ENCODE measurements at places on chromosomes 12 and 14.
A peak's percentile ranks its signal among the peaks of the same experiment; 100 is the strongest.

DNA sequence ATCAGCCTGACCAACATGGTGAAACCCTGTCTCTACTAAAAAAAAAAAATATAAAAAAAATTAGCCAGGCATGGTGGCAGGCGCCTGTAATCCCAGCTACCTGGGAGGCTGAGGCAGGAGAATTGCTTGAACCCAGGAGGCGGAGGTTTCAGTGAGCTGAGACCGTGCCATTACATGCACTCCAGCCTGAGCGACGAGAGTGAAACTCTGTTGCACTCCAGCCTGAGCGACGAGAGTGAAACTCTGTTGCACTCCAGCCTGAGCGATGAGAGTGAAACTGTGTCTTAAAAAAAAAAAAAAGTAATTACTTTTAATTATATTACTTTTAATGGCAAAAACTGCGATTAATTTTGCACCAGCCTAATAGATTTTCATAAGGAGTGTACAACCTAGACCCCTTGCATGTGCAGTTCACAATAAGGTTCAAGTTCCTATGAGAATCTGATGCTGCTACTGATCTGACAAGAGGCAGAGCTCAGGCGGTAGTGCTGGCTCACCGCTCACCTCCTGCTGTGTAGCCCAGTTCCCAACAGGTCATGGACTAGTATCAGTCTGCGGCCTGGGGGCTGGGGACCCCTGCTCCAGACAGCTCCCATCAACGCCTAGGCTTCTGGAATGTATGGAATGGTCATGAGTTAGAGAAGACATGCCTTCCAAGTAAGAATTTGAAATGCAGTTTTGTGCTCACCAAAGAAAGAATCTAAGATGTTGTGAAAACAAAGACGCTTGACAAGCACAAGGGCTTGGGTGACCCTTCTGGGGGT is 10.1 kb downstream of the LTB4R start:
- DNase-seq = no peak

GRCh38 chr12:3772380-3772779 is 19.5 kb upstream of the CRACR2A start:
- DNase-seq = no peak

DNA sequence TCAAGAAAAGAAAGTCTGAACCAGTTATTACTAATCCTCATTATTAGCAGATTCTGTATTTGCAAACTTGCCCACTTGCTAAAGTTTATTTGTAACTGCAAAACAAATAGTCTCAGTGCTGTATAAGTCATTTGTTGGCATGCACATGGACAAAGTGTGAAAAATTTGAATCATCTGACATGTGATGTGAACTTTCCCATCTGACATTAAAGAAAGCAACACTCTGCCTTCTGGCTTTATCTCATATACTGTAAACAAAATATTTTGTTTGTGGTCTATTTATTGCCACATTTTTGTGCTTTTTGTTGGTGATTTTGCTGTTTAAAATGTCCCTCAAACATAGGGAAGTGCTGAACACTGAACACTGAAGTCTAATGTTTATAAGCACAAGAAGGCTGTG is 513.8 kb downstream of the RPL10L start:
- no peak for DNase-seq

DNA sequence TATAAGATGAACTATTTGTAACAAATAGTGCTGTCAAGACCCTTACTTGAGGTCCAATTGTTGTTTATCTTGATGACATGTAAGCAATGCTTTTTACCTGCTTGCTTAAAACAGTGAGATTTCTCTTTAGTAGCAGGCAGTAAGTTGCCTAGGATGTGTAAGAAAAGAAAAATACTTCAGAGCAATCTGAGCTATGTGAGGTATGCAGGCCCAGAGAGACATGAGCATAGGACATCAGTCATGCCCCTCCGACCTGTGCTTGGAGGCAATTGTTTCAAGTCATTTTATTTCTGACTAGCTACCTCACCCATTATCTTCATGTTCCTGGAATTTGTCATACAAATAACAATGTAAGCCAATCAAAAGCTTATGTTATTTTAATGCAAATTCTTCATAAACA is 930.6 kb upstream of the FBXO33 start:
- no peak for DNase-seq

GRCh38 chr12:98901189-98901588 is 256.1 kb downstream of the APAF1 start:
- no peak for DNase-seq

DNA sequence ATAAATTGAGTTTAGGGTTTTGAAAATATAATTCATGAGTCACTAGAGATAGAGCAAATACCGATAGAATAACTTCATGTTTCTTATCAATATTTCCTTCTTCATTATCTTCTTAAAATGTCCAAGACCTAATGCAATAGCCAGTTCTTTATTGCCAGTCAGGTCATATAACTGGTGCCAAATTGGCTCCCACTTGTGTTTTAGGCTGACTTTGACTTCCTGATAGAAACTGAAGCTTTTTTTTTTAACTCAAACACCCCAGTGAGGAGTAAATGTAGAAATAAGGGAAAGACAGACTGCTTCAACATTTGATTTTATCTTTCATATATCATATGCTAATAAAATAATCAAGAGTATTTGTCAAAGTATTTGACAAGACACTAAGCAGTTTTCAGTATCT is 80.7 kb downstream of the ARMH4 start:
- DNase-seq = no peak

- no peak for DNase-seq
Observed at GRCh38 chr14:34796902-34797301, 78.3 kb downstream of the BAZ1A start.

- DNase-seq = no peak
Observed at GRCh38 chr14:35416108-35416750, 11.7 kb upstream of the NFKBIA start.

DNA sequence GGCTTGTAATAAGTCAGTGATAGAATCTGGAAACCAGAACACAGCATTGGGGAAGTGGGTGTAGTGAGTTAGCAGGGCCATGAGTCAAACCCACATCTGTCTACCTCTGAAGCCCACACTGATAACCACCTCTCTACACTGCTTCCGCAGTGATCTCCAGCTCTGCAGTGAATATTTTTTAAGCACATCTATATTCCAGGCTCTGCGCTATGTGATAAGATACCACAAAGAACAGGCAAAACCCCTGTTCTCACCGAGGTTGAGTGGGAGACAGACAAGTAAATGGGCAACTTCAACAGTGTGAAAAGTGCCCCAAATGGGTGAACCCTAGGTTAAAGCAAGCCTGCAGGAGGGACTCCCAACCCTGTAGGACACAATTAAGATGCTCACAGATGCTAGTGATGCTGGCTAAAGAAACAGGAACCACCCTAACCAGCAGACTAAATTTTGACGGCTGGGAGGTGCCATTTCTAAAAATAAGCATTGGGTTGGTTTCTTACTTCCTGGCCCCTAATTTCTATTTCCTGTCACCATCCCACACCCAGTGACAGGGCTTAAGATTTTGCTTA is 375.0 kb downstream of the DPF3 start:
- no peak for DNase-seq

DNA sequence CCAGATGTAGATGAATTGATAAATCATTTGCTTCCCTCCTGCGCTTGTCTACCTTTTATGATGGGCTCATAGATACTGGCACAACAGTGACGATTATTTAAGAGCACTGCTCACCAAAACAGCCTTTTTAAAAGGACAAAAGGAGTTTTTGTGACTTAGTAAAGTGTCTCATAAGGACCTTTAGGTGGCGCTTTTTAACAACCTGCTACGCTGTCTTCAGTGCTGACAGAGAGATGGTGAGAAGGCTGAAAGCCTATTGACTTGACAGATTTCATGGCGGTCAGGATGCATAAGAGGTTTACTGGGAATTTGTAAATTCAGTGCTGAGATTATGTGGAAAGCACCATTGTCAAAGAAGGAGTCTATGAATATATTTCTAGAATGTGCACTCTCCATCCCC is 87.6 kb downstream of the SLC15A5 start:
- DNase-seq = no peak

DNA sequence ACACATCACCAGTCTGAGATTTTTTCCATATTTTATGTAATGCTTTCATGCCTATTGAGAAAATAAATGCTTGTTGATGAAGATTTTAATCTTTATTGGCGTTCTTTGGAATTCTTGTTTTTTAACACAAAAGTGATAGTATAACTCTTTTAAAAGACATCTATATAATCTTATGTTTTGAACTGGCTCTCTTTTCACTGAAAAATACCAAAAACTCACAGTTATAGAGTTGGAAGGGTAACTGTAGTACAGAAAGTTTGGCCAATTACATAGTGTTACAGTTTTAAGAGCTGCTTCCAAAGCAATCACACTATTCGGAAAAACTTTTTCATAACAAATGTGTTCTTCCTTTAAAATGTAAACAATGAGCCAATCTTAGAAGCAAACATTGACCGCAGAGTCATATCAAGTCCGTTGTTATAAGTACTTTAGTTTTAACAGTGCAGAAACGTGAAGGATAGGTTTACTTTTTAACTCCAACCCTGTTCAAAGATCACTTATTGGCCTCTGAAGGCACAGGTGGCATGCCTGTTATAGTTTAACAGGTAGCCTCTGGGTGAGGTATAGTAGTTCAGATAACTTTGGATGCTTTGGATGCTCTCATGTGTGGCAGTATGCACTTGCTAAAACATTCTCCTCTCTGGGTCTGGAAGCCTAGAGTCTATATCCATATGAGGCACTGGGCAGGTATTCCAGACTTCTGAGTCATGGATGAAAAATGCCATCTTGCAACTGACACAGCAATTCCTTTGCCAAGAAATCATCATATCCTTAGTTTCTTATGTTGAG is 12.1 kb upstream of the NTN4 start:
- no peak for DNase-seq

GRCh38 chr14:57875985-57876384 is 10.1 kb upstream of the SLC35F4 start:
- no peak for DNase-seq

DNA sequence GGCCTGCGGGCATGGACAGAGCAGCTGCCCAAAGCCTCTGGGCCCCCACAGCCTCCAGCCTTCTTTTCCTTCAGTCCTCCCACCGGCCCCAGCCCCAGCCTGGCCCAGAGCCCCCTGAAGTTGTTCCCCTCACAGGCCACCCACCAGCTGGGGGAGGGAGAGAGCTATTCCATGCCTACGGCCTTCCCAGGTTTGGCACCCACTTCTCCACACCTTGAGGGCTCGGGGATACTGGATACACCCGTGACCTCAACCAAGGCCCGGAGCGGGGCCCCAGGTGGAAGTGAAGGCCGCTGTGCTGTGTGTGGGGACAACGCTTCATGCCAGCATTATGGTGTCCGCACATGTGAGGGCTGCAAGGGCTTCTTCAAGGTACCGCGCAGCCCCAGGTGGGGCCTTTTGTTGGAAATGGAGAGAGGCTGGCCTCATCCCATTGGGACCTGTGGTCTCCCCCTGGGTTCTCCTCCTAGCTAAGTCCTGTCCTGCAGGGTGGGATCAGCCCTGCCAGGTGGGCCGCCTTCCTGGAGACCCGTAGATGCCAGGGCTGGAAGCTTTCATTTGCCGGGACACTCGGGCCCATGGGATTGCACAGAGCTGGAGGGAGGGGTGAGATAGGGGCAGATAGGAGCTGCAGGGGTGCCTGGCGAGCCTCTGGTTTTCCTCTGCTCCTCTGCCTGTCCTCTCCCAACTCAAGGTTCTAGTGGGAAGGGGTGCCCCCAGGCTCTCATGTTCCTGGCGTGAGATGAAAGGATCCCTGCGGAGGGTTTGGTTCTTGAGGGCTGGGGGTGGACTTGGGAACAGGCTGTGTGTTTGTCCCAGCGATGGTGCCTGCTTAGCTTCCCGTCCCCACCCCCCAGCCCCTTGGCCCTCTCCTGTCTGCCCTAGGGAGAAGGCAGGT is 3.8 kb downstream of the NR4A1 start:
- no peak for DNase-seq

GRCh38 chr14:32697704-32698103 is 241.0 kb upstream of the NPAS3 start:
- no peak for DNase-seq

DNA sequence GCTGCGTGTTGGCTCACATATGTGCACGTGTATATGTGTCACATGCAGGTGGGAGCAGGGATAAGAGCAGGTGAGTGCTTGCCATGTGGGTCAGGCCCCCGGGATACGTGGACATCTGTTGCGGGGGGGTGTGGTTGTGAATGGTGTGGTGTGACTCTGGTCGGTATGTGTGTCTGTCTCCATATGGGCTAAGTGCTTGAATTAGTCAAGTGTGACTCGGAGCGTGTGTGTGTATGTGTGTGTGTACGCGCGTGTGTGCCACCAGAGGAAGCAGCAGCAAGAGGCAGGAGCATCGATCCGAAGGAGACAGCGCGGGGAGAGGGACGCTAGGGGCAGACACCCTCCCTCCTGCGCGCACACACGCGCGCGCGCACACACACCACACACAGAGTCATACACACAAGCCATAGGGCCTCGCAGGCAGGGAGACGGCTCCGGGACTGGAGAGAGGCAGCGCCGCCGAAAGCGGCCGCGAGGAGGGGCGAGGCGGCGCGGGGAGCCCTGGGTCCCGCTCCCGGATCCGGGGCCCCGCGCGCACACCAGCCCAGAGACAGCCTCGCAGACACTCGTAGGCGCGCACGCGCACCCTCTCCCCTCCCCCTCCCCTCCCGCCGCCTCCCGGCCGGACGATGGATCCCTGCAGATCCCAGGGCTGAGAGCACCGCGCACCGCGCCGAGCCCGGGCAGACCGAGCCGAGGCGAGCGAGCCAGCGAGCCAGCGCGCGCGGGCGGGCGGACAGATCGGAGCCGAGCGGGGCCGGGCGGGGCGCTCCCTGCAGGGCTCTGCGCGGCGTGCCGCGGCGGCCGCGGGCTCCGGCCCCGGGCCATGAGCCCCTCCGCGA is at the start of gene ASIC1:
Gene ASIC1, plus strand, starts transcription at position 597 of the 842 bp plus-strand sequence. CDS start 1,171 bp downstream, outside the sequence.
- DNase-seq = peak; percentile 86

DNA sequence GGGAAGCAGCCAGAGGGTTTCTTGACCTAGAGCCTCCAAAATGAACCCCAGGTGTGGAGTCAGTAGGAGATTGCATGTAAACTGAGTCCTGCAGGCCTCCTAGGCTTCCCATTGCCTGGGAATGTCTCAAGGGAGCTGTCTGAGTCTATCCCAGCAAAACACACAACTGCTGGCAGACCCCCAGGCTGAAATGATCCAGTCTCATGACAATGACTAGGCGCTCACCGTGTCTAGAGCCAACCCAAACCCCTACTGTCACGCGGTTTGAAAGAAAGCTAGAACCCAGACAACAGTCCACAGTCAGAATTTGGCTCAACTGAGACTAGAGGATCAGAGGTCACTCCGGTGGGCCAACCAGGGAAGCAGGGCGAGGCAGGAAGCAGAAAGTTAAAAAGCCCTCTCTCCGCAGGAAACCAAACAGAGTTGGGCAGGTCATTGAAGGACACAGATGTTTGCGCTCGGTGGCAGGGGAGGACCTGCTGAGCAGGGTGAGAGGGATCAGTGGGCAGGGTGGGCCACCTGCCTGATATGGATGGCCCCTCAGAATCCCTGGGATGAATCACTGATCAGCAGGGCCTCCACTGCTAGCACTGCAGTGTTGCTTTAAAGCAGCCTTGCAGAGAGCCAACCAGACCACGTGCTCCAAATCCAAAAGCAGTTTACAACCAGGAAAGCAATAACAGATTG is 23.8 kb downstream of the ACTN1 start:
- no peak for DNase-seq

DNA sequence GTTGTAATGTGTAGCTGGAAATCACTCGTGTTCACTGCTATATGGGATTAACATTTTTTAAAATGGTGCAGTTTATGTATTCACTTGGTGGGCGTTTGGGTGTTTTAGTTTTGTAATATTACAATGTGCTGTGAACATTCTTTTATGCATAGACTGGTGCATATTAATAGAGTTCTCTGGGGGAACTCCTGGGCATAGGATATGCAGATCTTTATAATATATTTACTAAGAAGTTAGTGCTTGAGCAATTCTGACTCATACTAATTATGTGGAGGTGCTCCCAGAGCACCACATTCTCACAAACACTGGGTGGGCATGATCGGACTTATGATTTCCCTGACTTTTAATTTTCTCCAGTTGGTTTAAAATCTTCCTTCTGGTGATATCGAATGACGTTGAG is 342.3 kb downstream of the PDZRN4 start:
- DNase-seq = no peak

All from left hindlimb (tissue), 1 donor.